Left kidney (tissue), 8 donors: ENCODE measurements at places on chromosomes 16 and 17. TPM values are rescaled to one million over a fixed set of nuclear protein-coding genes. Genes with fewer than 3 reads are reported as not detected.
A peak's percentile ranks its signal among the peaks of the same experiment; 100 is the strongest.

SCARF1 gene
- polyA plus RNA-seq: 6.3 TPM

DNA sequence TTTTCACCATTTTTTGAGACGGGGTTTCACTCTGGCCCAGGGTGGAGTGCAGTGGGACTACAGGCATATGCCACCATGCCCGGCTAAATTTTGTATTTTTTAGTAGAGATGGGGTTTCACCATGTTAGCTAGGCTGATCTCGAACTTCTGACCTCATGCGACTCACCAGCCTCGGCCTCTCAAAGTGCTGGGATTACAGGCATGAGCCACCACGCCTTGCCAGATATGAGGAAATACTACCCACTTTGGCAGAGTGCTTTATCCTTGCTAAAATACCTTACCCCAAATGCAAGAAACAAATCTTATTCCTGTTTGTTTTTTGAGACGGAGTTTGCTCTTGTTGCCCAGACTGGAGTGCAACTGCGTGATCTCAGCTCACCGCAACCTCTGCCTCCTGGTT is 62.9 kb upstream of the MGAT5B start:
- DNase-seq: no peak

GRCh38 chr16:81526935-81527334 is 82.3 kb downstream of the CMIP start:
- DNase-seq: no peak

DNA sequence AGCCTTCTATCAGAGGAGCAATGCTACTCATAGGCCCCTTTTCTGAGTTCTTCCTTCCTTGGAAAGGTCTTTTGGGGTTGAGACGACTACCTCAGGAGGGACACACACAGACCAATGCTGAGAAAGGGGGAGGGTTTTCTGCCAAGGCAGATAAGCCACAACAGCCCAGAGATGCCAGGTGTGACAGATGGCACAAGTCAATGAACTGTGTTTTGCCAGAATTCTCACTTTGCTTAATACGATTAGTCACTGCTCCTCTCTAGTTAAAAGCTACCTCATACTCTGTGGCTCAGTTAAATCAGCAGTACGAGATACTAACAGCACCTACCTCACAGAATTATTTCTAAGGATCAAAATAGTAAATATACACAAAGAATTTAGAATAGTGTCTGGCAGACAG is 8.0 kb downstream of the BRD7 start:
- DNase-seq: no peak

DNA sequence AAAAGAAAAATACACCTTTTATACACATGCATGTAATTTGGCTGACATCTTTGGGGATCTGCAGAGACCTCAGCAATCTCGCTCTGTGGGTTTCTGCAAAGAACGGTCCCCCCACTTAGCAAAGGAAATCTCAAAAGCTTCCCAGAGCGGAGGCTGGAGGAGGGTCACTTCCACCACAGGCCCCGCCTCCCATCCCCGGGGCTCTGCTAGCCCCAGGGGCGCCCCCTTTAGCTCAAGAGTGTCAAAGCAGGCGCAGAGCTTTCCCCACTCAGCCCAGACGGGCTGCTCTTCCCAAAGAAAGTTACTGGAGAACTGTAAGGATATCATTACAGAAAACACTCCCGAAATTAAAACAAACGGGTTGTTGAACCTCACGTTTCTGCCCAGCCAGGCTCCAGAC is 11.4 kb downstream of the SLC13A5 start:
- DNase-seq: peak; percentile 20

DNA sequence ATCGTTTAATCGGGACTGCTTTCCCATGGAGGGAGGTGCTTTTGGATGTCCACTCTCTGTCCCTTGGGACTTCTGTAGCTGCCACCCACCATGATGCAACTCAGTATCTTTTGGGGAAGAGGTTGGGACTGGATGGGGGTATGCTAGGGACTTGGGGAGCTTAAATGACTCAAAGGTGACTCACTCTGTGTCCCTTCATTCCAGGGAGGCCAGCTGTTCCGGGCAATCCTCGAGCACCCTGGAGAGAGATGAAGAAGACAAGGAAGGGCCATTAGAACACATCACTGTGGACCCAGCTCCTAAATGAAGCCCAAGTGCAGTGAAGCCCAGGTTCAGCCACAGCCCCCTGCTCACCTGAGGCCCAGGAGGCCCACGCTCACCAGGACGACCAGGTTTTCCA is 4.6 kb downstream of the COL1A1 start:
- no peak for DNase-seq

DNA sequence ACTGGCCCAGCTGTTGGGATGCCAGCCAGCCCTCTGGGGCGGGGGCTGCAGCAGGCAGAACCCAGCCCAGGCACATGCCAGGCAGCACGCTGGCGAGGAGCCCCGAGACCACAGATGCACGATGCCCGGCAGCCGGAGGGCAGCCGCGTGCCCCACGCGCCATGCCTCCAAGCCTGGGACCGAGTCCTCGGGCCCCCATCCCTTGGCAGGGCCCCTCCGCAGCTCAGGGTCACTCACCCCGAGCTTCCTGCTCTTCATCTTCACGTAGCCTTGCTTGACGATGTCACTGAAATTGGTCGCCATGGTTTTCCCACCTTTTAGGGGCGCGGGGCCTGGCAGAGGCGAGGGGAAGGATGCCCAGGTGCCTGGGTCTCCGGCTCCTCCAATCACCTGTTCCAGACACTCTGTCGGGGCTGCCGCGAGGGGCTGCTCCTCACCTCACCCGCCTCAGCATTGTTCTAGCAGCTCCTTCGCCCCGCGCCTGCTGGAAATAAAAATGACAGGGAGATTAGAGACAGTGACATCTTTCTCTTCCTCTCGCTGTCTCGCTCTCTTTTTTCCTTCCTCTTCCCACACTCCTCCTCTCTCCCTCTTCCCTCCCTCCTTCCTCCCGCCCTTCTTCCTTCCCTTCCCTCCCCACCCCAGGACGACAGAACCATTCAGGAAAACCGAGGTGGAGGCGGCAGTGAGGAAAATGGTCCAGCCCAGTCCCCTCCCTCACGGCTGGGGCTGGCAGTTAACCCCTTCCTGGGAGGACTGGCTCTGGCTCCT is 6.9 kb downstream of the DOK4 start:
- DNase-seq: peak; percentile 65

RASL10B gene
- polyA plus RNA-seq: 13.0 TPM

DNA sequence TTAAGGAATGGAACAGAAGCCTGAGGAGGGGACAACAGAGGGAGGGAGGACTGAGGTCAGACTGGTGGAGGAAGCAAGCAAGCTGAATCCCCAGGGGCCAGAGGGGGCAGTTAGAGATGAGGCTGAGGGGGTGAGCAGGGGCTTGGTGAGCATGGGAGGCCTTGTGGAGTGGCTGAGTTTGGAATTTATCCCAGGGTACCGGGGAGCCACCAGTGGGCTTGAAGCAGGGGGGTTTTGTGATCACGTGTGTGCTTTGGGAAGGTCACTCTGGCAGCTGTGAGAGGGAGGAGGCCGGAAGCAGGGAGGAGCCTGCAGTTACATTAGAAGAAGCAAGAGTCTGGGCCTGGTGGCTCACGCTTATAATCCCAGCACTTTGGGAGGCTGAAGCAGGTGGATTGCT is 9.8 kb upstream of the CTCF start:
- no peak for DNase-seq

OTOA gene
- 0.17 TPM for polyA plus RNA-seq
